D721Med (cell line): ENCODE measurements at places on chromosomes 12 and 14.

DNA sequence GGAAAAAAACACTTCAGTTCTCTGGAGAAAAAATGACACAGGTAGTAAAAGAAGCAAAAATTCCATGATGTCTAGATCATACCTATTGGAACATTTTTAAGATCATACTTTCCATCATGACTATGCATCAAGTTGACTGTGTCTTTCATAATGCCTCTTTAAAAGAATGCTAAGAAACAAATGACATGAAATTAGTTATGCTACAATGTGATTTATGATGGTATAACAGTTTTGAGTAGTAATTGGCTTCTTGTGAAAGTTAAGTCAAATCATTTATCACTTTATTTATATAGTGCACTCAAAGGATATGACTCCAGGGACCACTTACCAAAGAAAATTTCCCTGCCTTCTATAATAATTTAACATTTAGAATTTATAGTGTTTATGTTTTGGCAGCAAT lies 28.5 kb downstream of the RASSF9 start:
- DNase-seq, result no peak

- no peak for DNase-seq
Observed at GRCh38 chr12:117002051-117002817, 91.5 kb downstream of the FBXW8 start.

GRCh38 chr12:123398177-123398549 lies 14.2 kb downstream of the KMT5A start:
- no peak for DNase-seq

DNA sequence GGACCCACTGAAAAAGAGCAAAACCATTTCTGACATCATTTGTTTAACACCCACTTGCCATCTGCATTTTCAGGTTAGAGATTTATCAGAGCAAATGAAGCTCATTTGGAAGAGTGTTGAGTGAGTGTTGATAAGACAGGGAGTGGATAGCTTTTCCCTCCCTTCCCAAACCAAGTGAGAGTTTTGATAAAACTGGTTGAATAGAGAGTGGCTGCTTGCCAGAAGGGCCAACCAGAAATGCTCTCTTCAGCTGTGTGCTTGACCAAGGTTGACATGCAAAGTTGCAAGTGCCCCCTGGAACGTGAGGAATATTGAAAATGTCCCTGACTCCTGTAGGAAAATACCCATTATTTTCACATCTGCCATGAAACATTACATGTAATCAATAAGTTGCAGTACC lies 1487.0 kb upstream of the FLRT2 start:
- no peak for DNase-seq

DNA sequence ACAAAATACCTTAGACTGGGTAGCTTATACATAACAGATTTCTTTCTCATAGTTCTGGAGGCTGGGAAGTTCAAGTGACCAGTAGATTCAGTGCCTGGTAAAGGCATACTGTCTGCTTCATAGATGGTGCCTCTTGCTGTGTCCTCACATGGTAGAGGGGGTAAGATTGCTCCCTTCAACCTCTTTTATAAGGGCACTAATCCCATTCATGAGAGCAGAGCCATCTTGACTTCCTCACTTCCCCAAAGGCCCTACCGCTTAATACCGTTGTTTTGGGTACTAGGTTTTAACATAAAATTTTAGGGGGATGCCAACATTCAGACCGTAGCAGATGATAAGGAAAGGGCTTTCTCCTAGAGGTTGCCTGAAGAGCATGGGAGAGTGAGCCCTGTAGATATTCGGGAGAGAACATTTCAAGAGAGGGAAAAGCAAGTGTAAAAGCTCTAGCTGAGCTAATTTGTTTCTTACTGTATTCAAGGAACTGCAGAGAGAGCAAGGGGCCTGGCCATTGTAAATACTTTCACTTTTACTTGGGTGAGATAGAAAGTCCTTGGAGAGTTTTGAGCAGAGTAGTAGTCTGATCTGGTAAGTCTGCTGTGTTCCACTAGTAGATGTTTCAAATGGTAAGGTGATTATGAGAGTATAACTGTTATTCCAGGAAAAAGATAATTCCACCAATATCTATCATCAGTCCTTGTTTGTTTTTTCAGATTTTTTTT lies 27.3 kb downstream of the FRS2 start:
- no peak for DNase-seq

GRCh38 chr12:68786929-68787328 lies 21.0 kb upstream of the MDM2 start:
- no peak for DNase-seq

- DNase-seq, result no peak
Observed at GRCh38 chr12:115259968-115260747, 576.2 kb upstream of the TBX3 start.

DNA sequence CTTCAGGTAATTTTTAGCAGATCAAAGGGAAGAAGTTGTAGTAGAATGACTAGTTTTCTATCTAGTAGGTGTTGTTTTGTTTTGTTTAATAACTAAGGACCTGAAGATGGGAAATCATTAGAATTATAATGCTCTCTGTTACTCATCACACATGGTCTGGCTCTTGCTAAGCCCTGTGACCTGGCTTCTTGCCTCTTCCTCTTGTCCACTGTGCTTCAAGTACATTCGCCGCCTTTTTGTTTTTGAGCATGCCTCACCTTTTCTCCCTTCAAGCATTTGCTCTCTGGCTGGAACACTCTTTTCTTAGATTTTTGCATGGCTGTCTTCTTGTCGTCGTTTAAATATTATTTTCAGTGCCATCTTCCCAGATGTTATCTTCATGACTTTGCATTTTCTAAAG lies 47.7 kb downstream of the DAAM1 start:
- no peak for DNase-seq

GRCh38 chr14:103016071-103016470 lies 41.3 kb downstream of the CDC42BPB start:
- DNase-seq, result no peak

- no peak for DNase-seq
Observed at GRCh38 chr12:70966996-70967790, 46.7 kb upstream of the PTPRR start.

GRCh38 chr14:28280997-28281598 lies 485.5 kb upstream of the FOXG1 start:
- no peak for DNase-seq

DNA sequence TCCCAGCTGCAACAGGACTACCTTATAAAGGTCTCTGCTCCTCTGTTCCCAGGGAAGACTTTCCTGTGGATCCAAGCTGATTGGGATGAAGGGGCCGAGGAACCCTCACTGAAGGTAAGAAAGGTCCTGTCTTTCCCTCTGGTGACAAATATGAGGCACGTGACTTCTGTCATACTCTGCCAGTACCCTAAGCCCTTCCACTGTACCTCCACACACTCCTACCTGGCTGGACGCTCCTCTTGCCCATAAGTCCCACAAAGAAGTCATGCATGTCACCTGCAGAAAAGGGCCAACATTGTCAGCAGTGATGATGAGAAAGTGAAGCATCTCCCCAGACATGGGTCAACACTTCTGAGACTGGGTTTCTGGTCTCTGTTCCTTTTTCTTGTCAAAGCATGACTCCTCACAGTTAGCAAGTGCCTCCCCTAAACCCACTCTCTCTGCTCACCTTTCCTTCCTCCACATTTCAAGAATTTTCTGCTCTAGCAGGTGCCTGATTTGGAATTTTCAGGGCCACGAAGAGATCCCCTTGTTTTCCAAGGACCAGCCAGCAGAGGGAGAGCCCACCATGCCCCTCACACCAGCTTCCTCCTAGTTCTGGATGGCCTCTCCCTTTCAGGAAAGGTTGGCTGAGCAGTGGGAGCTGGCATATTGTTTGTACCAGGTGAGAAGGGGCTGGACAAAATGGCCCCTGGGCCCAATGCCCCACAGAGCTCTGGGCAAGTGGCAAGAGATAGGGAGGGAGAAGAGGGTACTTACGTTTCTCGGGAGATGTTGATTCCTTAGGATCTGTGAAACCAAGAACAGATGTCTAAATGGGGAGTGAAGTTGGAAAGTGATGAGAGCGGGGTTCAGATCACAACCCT lies 3.5 kb downstream of the TAC3 start:
- DNase-seq, result no peak

DNA sequence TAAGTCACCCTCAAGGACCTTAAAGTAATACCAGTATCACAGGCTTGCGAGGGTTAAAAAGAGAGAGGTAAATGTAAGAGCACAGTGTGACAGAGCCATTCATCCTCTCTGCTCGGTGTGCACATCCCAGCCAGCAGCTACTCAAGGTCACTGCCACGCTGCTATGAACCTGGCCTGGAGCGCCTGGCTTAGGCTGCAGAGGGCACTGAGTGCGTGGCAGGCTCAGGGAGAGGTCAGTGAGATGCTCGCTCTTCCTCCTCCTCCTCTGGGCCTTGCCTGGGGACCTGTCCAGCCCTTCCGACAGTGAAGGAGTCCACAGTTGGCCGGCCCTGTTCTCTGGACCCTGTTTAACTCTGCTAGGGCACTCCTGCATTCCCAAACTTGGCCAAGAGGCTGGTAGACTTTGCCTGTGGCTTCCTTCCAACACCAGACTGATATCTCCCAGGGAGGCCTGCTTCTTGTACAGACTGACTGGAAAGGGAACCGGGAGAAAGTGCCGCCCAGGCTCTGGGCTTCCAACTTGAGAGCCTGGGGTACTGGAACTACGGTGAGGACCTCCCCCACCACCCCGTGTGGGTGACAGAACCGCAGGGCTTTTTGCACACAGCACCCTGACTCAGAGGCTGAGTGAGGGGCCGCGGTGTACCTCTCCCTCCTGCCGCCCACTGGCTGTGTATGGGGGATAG lies 62.6 kb upstream of the CORO1C start:
- no peak for DNase-seq

GRCh38 chr14:59511916-59512575 lies 27.7 kb downstream of the JKAMP start:
- peak; percentile 25 for DNase-seq

- DNase-seq, result no peak
Observed at GRCh38 chr12:114898159-114898558, 214.2 kb upstream of the TBX3 start.

GRCh38 chr12:57087010-57087690 lies 1.8 kb upstream of the NAB2 start:
- peak; percentile 54 for DNase-seq

GRCh38 chr12:92482599-92482998 lies 220.2 kb upstream of the PLEKHG7 start:
- DNase-seq, result no peak

GRCh38 chr12:108566452-108566851 lies 4.1 kb downstream of the ISCU start:
- DNase-seq, result no peak

- DNase-seq, result no peak
Observed at GRCh38 chr12:14774074-14774905, 29.0 kb downstream of the WBP11 start.

DNA sequence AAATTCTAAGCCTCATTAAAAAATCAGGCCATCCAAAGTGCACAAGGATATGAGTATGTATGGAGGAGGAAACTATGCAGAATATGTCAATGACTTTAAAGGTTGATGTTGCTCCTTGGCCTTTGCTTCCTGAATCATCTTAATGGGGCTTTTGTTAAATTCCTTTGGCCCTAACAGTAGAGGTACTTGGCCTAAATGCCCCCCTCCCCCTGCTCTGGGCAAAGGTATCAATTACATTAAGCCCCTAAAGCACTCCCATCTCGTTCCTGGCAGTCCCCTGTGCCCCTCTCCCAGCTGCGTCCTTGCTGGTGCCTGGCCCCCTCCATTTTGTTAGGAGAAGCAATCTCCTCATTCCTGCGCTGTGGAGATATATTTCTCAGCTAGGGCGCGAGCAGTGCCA lies 4.8 kb downstream of the COPZ1 start:
- no peak for DNase-seq

DNA sequence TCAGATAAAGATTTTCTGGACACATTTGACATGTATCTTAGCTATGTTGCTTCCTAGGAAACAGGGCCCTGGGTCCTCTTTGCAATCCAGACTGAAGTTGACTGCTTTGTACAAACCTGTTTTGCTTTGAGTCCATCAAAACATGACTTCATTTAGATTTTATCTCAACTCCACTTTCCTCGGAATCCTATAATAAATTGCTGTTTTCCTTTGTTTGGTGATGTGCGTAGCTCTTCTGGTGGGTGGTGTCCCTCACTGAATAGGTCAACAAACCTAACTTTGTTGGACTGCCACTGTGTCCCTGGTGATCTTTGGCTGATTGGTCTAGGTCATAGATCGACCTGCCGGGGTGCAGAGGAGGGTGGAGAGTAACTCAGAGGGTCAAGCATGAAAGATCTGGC lies 735 bp upstream of the P2RX7 start:
- DNase-seq, result no peak

- DNase-seq, result no peak
Observed at GRCh38 chr14:68794130-68794850, 1.4 kb upstream of the ZFP36L1 start.

DNA sequence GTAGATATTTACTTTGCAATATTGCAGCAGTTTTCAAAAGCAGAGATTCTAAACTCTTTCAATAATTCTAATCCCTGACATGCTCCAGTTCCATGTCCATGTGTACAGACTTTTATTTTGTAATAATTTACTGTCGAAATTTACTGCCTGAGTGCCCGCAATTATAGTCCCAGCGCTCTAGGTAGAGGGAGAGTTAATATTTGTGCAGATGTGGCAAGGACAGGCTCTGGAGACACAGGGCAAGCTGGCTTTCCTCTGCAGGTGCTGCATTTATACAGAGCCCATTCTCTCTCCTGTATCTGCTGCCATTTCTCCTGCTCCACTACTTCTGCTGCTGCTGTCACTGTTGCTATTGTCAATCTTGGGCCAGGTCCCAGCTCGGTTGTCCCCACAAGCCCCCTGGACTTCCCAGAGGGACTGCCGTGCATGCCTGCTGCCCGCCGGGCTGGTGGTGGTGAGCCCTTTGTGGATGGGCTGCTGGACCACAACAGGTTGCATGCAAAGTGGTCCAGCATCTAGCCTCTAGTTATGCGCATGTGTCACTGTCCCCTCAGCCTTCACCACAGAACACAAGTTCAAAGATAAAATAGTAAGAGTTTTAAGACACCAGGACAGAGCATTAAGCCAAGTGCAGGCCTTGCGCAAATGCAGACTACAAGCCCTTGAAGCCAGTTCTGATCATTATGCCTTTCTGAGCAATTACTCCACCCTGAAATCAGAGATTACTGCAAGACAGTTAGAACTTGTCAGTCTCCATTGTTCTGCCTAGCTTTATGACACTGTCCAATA lies 40.8 kb upstream of the CSRP2 start:
- no peak for DNase-seq

DNA sequence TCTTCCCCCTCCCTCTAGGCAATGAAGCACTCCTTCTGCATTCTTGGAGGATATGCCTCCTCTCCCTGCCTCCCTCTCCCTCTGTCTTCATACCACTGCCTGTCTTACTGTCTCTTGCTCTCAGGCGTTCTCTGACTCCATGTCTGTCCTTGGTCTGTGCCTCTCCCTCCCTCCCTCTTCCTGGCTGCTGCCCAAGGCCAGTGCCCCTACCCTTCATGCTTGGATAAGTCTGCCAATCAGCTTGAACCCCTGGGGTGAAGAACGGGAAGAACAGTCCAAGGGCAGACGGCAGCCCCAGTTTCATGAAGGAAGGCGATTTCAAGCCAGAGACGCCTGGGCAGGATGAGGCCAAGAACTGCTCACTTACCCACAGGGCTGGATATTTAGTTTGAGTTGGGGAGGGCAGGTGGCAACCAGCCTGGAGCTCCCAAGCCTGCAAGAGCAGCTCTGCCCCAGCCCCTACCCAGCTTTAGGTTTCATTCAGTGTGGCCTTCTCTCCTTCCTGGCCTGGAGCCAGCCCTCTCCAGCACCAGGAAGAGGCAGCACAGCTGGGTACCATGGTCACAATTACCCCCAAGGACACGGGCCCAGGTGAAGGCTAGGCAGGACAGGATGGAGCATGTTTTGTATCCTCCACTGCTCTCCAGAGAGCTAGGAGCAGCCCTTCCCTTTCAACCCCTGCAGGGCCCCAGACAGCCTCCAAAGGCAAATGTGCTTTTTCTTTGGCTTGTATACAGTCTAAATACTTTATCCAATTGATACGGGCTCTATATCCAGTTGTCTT lies 35.8 kb upstream of the LTBP2 start:
- no peak for DNase-seq
